Left lung (tissue), 14 donors: ENCODE measurements at places on chromosomes 5 and 9. TPM values are rescaled to one million over a fixed set of nuclear protein-coding genes. Genes with fewer than 3 reads are reported as not detected.

The MUSK gene
- 0.89 TPM for total RNA-seq

The BHMT gene
- 0.16 TPM for total RNA-seq

The SH3PXD2B gene
- 50.7 TPM for total RNA-seq

The CCNB1 gene
- total RNA-seq, result 8.9 TPM

The PRLR gene
- 2.4 TPM for total RNA-seq

The PCDHA12 gene
- total RNA-seq, result 3.6 TPM

The GMCL2 gene
- total RNA-seq, result not detected
